ENCODE measurements at places on chromosomes 11 and 22. TPM values are rescaled to one million over a fixed set of nuclear protein-coding genes. Genes with fewer than 3 reads are reported as not detected.

FXYD2 gene
- total RNA-seq = 2.1 TPM

SREBF2 gene
- 111 TPM for total RNA-seq

ARHGAP8 gene
- total RNA-seq = 1.9 TPM

NDUFS3 gene
- 143 TPM for total RNA-seq

MEI1 gene
- total RNA-seq = 0.64 TPM

OR51I1 gene
- not detected for total RNA-seq

GRCh38 chr11:15976433-15977045, 379.8 kb downstream of the SOX6 start:
- no peak for DNase-seq

DNA sequence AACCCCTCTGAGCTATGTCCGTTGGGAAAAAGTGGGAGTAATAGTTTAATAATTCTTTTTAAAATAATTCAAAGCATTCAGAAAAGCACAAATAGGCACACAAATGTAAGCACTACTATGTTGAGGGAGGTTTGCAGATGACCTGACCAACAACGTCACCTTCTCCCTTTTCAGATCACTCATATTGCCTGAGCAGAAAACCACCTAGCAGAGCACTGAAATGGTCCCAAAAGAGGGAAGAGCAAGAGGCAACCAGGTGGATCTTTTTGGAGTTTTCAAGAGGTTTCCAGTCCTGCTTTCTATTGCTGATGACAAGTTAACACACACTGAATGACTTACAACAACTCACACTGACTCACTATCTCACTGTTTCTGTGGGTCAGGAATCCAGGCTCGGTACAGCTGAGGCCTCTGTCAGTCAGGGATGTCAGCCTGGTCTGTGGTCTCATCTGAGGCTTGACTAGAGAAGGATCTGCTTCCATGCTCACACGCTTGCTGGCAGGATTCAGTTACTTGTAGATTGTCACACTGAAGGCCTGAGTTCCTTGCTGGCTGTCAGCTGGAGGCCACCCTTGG, 4.3 kb upstream of the PGA3 start:
- no peak for DNase-seq

DNA sequence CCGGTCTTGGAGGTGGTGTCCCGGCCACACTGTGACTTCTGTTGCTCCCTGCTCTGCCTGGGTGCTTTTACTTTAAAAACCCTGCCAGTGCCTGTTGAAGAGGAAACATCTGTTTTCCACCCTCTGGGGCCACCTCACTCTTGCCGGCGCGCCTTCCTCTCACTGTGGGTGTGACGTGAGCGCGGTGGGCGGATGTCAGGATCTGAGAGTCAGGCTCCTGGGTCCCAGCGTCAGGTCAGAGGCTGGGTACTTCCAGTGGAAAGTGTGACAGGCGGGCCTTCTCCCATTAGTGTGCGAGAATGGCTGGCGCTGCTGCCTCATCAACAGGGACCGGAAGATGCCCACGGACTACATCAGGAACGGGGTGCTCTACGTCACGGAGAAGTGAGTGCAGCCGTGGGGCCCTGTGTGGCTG, 54.2 kb downstream of the GRAMD4 start:
- DNase-seq = peak; percentile 81

GRCh38 chr11:68974421-68975194, 6.2 kb downstream of the MRGPRD start:
- DNase-seq = no peak

GRCh38 chr22:30027169-30027568, 53.1 kb upstream of the HORMAD2 start:
- no peak for DNase-seq
